ENCODE measurements at places on chromosomes 6 and 20.

- DNase-seq: no peak
Measured at GRCh38 chr6:139640921-139641320, 266.5 kb upstream of the CITED2 start.

GRCh38 chr6:1322696-1323219 lies 10.9 kb downstream of the FOXQ1 start:
- DNase-seq: no peak

DNA sequence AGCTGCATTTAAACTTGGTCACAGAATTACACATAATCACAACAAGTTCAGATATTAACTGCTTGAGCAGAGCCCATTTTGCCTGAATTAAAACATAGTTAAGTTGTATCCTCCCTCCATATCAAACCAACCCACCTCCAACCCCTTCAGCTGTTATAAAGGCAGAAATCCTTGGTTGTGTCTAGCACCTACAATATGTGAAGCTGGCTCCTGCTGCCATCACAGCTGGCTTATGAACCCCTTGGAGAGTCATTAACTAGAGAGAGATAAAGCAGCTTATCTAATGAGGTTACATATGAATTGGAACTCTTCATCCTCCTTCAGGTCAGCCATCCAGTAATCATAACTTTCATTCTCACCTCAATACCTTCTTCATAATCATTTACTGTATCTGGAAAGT lies 101.8 kb downstream of the EPHA7 start:
- DNase-seq: no peak

DNA sequence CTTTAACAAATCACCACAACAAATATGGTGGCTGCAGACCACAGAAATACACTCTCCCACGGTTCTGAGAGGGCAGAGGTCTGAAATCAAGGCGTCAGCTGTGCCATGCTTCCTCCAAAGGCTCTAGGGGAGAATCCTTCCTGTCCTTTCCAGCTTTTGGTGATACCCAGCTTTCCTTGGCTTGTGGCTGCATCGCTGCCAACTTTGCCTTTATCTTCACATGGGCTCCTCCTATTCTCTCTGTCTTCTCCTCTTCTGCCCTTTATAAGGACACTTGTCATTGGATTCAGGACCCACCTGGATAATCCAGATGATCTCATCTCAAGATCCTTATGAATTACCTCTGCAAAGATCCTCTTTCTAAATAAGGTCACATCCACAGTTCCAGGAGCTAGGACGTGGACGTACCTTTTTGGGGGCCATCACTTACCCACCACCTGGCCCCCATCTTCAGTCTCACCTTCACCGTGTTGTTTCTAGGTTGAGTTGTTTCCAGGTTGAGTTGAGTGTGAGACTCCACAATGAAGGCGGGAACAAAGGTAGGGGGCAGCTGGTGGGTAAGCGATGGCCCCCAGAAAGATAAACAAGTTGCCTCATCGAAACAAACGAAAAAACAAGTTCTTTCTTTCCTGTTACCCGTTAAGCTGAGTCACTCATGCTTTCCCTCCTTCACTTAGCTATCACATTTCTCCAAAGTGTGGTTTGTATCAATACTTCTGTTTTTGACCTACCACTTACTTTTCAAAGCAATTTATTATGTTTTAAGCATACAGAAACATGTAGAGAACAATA lies 68.9 kb upstream of the SLC22A16 start:
- no peak for DNase-seq

DNA sequence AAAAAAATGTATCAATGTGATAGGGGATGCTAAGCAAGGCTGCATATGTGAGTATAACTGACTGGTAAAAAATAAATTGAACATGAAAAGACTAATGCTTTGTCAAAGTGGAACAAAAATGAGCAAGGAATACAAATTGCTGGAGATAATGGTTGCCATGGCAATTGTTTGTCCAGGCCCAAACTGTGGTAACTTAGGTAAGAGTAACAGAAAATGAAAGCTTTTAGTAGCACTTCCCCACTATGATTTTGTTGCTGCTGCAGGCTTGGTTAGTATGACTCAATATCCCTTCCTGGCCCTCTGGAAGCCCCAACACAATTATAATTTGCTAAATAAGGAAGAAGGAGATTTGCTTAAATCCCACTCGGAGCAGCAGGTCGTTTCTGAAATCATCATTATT lies 577.1 kb downstream of the DOK5 start:
- DNase-seq: no peak

DNA sequence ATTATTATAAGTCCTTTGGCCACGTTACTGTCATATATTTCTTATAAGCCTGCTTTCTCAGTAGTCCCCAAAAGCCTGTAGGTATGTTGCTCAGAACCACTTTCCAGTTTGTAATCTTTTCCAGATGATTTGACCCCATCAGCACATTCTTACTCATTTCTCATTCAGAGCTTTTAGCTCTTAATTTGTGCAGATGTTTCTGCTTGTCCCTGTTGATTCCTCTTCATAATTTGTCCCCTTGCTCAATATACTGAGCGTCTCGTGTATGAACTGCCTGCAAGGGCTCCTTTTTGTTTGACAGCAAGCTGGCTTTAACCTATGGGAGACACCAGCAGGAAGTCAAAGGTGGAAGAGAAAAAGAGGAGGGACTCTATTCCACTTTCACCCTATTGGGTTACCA lies 733.8 kb upstream of the GJE1 start:
- DNase-seq: no peak

GRCh38 chr6:122604676-122605075 lies 5.5 kb upstream of the PKIB start:
- DNase-seq: no peak

- no peak for DNase-seq
Measured at GRCh38 chr20:39225536-39225935, 263.4 kb downstream of the DHX35 start.

Data from activated T-helper 1 cell treated with anti-CD3 and anti-CD28 coated beads, Interleukin-2, amount 50 U/mL, for 16 hours (primary cell).